ENCODE measurements at places on chromosomes 16 and 17. TPM values are rescaled to one million over a fixed set of nuclear protein-coding genes. Genes with fewer than 3 reads are reported as not detected.

SMIM36 gene
- not detected for total RNA-seq

ZNF48 gene
- 3.1 TPM for total RNA-seq

ELOB gene
- total RNA-seq: 829 TPM

ACSM5 gene
- total RNA-seq: not detected

MMP28 gene
- total RNA-seq: 1.4 TPM

ZNF469 gene
- 3.3 TPM for total RNA-seq

SLC13A2 gene
- not detected for total RNA-seq

FN3K gene
- total RNA-seq: 6.6 TPM

KRT24 gene
- not detected for total RNA-seq

ALOX12 gene
- total RNA-seq: 0.09 TPM

SLC5A11 gene
- total RNA-seq: not detected

CRYM gene
- total RNA-seq: 1.3 TPM

TMEM98 gene
- 102 TPM for total RNA-seq

All from bronchial smooth muscle cell (primary cell).